A549 treated with Mapracorat at 1 μM for 4 hours (cell line): ENCODE measurements at places on chromosomes 2 and 18. TPM values are rescaled to one million over a fixed set of nuclear protein-coding genes. Genes with fewer than 3 reads are reported as not detected.

ANKRD53 gene
- total RNA-seq: 0.11 to 0.30 TPM (median 0.16 TPM) in 3 of 5 replicates, not detected in the others

C2orf78 gene
- not detected in 5 replicates for total RNA-seq

EPAS1 gene
- 94.4 to 114 TPM (median 110 TPM) in 5 replicates for total RNA-seq

MTLN gene
- 118 to 130 TPM (median 126 TPM) in 5 replicates for total RNA-seq

CD226 gene
- total RNA-seq: 0.08 to 0.29 TPM (median 0.16 TPM) in 4 of 5 replicates, not detected in the other

SULT1C2 gene
- total RNA-seq: 0.38 to 0.59 TPM (median 0.55 TPM) in 5 replicates

ALPG gene
- 0.23 to 0.45 TPM (median 0.28 TPM) in 5 replicates for total RNA-seq

RIF1 gene
- 13.9 to 22.4 TPM (median 19.2 TPM) in 5 replicates for total RNA-seq

COX5B gene
- 265 to 327 TPM (median 315 TPM) in 5 replicates for total RNA-seq

RIT2 gene
- not detected in 5 replicates for total RNA-seq

TSPYL6 gene
- not detected in 5 replicates for total RNA-seq

ZNF396 gene
- total RNA-seq: 0.56 to 1.4 TPM (median 0.82 TPM) in 5 replicates

UGT1A4 gene
- total RNA-seq: 0.07 to 0.12 TPM in 2 of 5 replicates, not detected in the others

VWA3B gene
- 0.33 to 0.80 TPM (median 0.37 TPM) in 3 of 5 replicates, not detected in the others for total RNA-seq

FBLN7 gene
- 0.13 to 0.73 TPM (median 0.58 TPM) in 5 replicates for total RNA-seq

DYSF gene
- total RNA-seq: 0.50 to 1.0 TPM (median 0.78 TPM) in 5 replicates

NPPC gene
- total RNA-seq: 0.31 to 0.59 TPM (median 0.40 TPM) in 4 of 5 replicates, not detected in the other

OSBPL6 gene
- total RNA-seq: 5.0 to 7.4 TPM (median 7.1 TPM) in 5 replicates

TRAF3IP1 gene
- 10.3 to 13.7 TPM (median 12.9 TPM) in 5 replicates for total RNA-seq

ANKRD30BL gene
- not detected in 5 replicates for total RNA-seq

CXCR1 gene
- not detected in 5 replicates for total RNA-seq

SFTPB gene
- total RNA-seq: 0.05 to 0.53 TPM (median 0.09 TPM) in 5 replicates

LRATD1 gene
- 0.05 to 0.08 TPM (median 0.07 TPM) in 4 of 5 replicates, not detected in the other for total RNA-seq

SMYD5 gene
- 51.4 to 58.3 TPM (median 55.7 TPM) in 5 replicates for total RNA-seq

SDC1 gene
- total RNA-seq: 148 to 201 TPM (median 187 TPM) in 5 replicates

HPCAL1 gene
- total RNA-seq: 178 to 259 TPM (median 249 TPM) in 5 replicates

INPP5D gene
- total RNA-seq: 0.29 to 0.71 TPM (median 0.45 TPM) in 5 replicates

ANKRD44 gene
- 1.2 to 3.3 TPM (median 2.7 TPM) in 5 replicates for total RNA-seq

OTOF gene
- 0.03 to 0.21 TPM (median 0.15 TPM) in 5 replicates for total RNA-seq

MAP3K19 gene
- not detected in 5 replicates for total RNA-seq

SIX3 gene
- 1.2 to 2.4 TPM (median 1.9 TPM) in 5 replicates for total RNA-seq

CCDC68 gene
- 3.3 to 6.5 TPM (median 5.6 TPM) in 5 replicates for total RNA-seq

UGT1A9 gene
- 3.7 to 5.0 TPM (median 4.1 TPM) in 5 replicates for total RNA-seq

FER1L5 gene
- not detected in 5 replicates for total RNA-seq

ODC1 gene
- 149 to 169 TPM (median 161 TPM) in 5 replicates for total RNA-seq

BMP10 gene
- not detected in 5 replicates for total RNA-seq

DQX1 gene
- total RNA-seq: 0.10 to 0.19 TPM (median 0.14 TPM) in 4 of 5 replicates, not detected in the other

SGPP2 gene
- 0.35 to 0.55 TPM (median 0.42 TPM) in 5 replicates for total RNA-seq

KRTCAP3 gene
- 0.22 to 0.70 TPM (median 0.42 TPM) in 4 of 5 replicates, not detected in the other for total RNA-seq

IL36A gene
- total RNA-seq: not detected in 5 replicates

CAPN14 gene
- 0.03 to 0.05 TPM in 2 of 5 replicates, not detected in the others for total RNA-seq

SLC35F6 gene
- total RNA-seq: 32.7 to 38.7 TPM (median 35.5 TPM) in 5 replicates

MARS2 gene
- total RNA-seq: 10.8 to 11.9 TPM (median 11.6 TPM) in 5 replicates

MPHOSPH10 gene
- total RNA-seq: 37.9 to 46.9 TPM (median 38.8 TPM) in 5 replicates

TMEM247 gene
- not detected in 5 replicates for total RNA-seq

PARD6G gene
- total RNA-seq: 1.2 to 3.8 TPM (median 2.6 TPM) in 5 replicates

NR4A2 gene
- 1.4 to 3.0 TPM (median 2.1 TPM) in 5 replicates for total RNA-seq

CHRNA1 gene
- total RNA-seq: not detected in 5 replicates

PRKD3 gene
- total RNA-seq: 8.4 to 15.0 TPM (median 12.7 TPM) in 5 replicates

SCN2A gene
- total RNA-seq: not detected in 5 replicates

KCMF1 gene
- 110 to 124 TPM (median 113 TPM) in 5 replicates for total RNA-seq
